Glutamatergic neuron (in vitro differentiated cells): ENCODE measurements at places on chromosomes 6 and 20.

DNA sequence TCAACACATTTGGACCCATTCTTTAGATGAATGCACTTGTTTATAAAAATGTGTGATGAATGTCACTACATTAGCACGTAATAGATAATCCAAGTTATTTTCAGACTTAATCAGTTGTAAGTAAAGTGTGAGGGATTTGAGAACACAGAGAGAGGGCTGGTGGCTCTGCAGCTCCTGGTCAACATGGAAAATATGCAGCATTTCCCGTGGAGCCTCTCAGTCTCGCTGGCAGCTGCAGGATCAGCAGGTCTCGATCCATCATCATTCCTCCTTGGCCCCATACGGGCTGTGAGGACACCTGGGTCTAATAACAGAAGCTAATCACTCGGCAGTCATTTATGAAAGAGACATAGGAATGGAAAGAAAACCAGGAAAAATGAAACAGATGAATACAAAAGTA lies 390.2 kb downstream of the PRKN start:
- no peak for DNase-seq

GRCh38 chr6:158892266-158892665 lies 73.1 kb upstream of the EZR start:
- no peak for DNase-seq

DNA sequence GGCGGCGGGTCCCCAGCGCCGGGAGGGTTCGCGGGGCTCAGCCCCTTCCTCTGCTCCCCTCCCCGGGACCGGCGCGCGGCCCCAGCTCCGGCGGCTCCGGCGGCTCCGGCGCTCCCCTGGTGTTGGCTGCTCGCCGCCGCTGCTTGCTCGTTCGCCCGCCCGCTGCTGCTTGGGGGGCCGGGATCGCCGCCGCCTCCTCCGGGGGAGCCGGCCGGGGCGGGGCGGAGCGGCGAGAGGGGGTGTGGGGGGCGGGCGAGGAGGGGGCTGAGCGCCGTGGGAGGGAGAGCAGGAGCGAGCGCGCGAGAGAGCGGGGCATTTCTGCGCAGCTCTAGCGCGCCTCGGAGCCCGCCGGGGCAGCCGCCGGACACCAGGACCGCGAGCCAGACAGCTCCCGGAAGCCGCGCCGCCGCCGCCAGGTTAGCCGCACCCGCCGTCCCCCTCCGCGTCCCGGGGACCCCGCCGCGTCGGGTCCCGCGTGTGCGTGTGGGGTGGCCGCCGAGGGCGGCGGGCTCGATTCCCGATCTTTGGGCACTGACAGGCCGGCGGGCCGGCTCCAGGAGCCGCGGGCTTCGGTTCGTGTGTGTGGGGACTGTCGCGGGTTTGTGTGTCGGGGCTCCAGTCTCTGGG lies 62.0 kb upstream of the EPB41L1 start:
- DNase-seq = peak; percentile 64

DNA sequence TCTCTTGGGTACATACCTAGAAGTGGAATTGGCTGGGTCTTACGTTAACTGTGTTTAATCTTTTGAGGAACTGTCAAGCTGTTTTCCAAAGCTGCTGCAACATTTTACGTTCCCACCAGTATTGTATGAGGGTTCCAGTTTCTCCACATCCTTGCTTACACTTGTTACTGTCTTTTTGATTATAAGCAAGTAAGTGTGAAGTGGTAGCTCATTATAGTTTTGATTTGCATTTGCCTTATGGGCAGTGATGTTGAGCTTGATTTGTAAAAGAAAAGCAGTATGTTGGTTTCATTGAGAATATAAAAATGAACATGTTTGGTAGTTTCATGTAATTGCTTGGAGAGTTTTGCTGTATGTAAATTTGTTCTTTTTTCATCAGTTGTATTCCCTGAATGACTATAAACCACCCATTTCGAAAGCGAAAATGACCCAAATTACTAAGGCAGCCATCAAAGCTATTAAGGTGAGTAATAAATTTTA lies 40.4 kb downstream of the SCAF8 start:
- no peak for DNase-seq

DNA sequence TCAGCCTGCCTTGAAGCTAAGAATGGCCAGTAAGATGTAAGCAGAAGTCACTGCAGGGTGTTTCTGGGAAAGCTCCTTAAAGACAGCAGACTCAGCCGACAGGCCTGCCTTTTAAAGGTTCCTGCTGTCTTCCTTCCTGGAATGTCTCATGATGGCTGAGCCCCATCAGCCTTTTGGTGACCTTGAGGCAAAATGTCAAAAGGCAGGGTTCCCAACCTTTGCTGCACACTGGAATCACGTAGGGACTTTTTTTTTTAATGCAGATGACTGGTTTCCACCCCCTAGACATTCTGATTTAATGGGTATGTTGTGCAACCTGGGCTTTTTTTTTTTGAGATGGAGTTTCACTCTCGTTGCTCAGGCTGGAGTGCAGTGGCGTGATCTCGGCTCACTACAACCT lies 11.6 kb downstream of the MDGA1 start:
- DNase-seq = no peak
